GM19239 (cell line): ENCODE measurements at places on chromosomes 1 and 21.

DNA sequence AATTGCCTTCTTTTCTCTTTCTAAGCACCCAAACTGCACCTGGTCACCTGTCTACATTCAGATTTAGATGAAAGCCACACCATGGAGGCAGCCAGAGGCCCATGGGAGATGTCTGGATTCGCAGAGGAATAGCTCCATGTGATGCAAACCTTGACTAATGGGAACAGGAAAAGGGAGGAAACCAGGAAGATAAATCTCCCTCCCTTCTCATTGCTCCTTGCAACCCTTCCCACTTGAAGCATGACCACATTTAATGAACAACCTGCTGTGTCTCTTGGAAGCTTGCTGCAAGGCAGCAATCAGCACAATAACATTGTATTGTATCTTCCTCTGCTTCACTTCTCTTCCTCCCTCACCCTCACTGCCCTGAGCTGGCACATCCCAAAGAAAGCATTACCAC lies 42.6 kb upstream of the KLF17 start:
- DNase-seq, result no peak

DNA sequence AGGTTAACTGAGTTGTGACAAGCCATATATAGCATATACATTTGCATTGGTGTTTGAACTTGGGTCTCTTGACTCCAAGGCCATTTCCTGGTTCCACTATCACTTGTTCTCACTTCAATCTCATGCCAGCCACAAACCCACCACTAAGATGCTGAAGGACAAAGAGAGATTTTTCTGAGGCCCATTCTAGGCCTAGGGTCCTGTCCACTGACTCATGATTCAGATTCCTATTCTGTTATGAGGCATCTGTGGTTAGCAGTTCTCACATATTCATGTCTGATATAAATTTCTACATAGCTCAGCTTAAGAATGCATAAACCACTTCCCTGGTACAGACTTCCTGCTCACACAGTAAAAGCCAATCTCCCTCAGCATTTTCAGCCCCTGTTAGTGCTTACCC lies 326.1 kb upstream of the BEND5 start:
- no peak for DNase-seq

DNA sequence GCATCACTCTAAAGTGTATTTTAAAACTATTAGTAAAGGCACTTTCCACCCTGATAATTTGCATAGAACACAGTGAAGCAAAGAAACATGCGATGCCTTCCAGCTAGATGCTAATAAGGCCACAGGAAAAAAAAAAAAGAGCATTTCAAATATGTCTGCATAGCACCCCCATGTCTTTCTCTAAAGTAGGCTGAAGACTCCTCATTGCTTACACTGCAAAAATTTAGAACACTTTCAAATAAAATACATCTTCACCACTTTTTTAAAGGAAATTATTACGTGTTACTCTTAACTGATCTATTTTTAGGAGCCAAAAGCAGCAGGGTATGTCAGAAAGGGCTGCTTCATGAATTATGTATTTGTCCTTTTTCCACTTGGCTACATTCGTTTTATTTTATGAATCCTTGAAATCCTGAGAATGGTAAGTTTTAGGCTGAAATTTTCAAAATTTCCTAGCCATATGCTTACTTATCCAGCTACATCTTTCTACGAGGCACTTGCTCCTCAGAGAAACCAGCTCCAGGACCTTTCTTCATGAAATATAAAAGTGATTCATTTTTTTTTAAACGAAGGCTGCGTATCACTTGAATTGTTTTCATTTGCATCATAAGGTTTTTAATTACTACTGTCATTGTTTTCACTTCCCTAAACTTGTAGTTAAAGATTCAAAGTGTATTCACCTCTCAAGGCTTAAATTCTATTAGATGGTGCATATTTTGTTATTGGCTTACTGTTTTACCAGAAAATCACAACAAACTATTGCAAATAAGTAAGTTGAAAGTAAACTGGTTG lies 513.0 kb downstream of the PTPRC start:
- DNase-seq, result no peak

- DNase-seq, result no peak
These were observed 125.9 kb upstream of the GALNT2 start for GRCh38 chr1:229941160-229941559.

GRCh38 chr1:44242746-44243145 lies 29.5 kb downstream of the DMAP1 start:
- DNase-seq, result no peak

- no peak for DNase-seq
These were observed 9.3 kb downstream of the DPYD start for GRCh38 chr1:97911266-97912215.

- DNase-seq, result no peak
These were observed 890.2 kb upstream of the B3GALT2 start for GRCh38 chr1:194076646-194077045.

GRCh38 chr1:205597691-205598314 lies 34.0 kb downstream of the ELK4 start:
- no peak for DNase-seq

- DNase-seq, result no peak
These were observed 17.0 kb upstream of the CD101 start for GRCh38 chr1:116984406-116985160.

GRCh38 chr1:162587347-162587746 lies 25.8 kb downstream of the UAP1 start:
- no peak for DNase-seq

GRCh38 chr1:36776948-36777831 lies 257.1 kb downstream of the GRIK3 start:
- DNase-seq, result no peak

- no peak for DNase-seq
These were observed 58.9 kb downstream of the FBXO2 start for GRCh38 chr1:11595285-11595684.

DNA sequence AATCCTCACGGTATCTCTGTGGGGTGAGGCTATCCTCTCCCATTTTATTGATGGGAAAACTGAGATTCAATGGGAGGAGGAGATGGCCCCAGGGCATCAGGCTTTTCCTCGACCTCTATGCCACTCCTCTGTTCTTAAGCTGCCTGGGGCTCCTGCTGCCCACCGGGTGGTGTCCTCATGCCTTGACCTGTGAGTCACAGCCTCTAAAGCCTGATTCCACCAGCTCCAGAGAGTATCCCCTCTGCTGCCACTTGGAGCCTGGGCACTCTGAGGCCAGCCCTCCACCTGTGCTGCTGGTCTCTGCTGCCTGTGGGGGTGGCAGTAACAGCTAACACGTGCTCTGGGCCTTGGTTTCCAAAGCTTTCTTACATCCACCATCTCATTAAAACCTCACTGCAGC lies 241.2 kb downstream of the TRABD2B start:
- DNase-seq, result no peak

- no peak for DNase-seq
These were observed 4.9 kb upstream of the ELK4 start for GRCh38 chr1:205636732-205637131.

GRCh38 chr1:2575801-2576663 lies 10.5 kb upstream of the PRXL2B start:
- no peak for DNase-seq

DNA sequence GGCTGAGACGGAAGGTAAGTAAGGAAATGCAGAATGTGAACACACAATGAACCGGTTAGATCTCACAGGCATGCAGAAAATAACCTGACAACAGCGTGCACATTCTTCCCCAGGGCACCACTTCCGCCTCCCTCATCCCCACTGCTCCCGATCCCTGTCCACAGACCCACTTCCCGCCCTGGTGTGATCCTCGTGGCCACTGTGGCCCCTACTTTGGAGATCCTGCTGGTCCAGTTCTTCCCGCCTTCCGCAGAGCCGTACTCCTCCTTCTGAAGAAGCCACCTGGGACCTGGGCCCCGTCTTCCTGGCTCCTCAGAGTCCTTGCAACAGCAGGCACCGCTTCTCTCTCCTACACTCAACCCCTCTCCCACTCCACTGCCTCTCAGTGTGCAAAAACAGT lies 1.4 kb upstream of the GSTM4 start:
- no peak for DNase-seq

DNA sequence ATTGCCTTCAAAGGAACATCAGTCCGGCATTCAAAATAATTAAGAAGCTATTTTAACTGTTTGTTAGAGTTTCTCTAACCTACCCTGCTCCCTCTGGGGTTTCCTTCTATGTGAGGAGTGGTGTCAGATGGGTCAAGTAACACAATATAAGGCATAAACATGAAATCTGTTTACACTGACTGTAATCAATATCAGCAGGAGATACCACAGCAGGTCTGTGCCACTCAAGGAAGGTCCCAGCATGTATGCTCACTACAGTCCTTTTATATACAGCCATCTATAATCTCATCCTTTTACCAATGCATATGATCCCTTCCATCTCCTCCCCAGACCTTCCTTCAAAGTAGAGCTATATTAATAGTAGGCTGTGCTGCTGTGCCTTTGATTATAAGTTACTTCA lies 25.4 kb downstream of the EEIG2 start:
- no peak for DNase-seq

DNA sequence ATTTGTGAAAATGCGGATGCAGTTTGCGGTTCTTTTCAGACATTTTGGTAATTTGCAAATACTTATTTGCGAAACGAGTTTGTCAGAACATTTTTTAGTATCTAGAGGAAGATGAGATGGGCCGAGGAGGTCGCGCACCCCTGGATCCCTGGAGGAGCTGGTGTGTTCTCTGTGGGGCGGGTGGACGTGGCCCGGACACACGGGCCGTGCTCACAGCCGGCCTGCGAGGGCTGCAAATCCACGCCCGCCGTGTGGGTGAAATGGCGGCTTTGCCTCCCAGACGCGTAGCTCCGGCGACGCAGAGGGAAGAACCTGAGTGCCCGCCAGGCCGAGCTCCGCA lies 9.3 kb upstream of the TTLL10 start:
- DNase-seq, result no peak

DNA sequence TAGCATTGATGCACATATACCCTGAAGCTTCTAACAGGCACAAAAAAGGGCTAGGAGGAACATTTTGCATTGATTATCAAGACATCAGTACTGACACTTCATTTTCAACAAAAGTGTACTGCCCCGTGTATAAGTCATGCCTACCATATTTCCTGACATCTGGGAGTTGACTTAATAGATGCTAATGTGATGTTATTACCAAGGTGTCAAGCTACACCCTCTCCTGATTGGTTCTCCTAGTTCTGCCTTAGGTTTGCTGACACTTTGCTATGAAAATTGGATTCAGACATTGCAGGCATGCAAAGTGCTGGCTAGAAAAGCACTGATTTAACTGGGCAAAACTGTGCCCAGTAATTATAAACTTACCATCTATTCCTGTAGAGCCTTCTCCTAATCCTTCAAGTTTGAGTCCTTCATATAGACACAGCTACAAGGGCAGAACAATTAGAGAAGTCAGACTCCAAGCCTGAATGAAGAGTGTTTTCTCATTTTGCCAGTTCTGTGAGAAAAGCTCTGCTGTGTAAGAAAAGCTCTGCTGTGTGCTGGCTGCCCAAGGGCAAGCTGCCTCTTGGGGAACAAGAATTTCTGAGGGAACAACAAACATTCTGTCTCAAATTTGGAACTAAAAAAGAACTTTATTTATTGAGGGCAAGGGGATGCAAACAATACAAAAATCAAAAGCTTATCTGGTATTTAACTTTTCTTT lies 11.2 kb downstream of the S100A10 start:
- DNase-seq, result no peak

DNA sequence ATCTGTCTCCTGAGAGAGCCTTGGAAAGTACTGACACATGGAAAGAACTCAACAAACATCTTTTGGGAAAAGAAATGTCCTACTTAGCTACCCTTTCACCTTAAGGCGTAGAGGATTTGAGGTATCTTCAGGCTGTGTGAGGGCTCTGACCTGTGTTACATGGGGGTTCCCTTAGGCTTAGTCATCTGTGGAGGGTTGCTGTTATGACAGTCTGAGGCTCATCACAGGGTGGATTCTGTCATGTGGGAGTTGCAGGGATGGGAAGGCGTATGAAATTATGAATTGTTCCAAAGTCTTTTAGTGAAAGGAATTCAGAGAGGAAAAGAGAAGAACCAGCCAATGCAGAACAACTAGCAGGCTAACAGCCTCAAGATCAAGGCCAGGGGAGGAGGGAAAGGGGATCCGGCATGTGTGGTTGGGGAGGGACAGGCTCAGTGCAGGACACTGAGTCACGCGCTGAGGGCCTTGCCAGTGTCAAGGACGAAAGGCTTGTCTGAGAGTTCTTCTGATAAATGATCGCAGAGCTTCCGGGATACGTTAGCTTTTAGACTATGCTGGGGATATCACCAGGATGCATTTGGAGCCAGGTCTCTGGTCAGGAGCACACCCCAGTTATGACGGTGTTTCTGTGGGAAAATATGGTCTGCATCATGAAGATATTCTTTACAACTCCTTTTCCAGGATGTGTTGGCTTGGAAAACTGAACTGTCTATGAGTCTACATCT lies 24.6 kb upstream of the PLA2G2C start:
- no peak for DNase-seq

GRCh38 chr1:154129391-154129970 lies 25.4 kb downstream of the NUP210L start:
- no peak for DNase-seq

DNA sequence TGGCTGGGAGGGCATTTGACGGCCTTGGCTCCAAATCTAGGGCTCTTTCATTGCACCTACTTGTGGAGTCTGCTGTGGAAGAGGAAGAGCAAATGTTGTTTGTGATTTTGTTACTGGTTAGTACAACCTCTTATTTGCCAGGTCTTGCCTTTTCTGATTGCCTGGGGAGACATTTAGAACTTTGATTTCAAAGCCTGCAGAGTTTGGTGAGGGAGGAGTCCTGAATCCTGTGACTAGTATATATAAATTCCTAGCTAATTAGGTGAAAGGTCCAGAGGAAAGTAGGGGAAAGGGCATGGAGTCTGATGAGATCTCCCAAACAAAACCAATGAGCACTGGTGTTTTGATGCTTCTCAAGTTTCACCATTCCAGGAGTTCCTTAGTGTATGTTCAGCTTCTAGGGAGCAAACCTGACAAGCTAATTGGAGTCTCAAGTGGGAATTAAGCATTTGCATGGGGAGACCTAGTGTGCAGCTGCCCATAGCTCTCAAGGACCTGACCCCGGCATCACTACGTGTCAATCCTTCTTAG lies 5.1 kb upstream of the HMGCS2 start:
- DNase-seq, result no peak

GRCh38 chr1:96076589-96076988 lies 645.0 kb upstream of the PTBP2 start:
- no peak for DNase-seq

- DNase-seq, result no peak
These were observed 25.3 kb downstream of the TRIM11 start for GRCh38 chr1:228381356-228381755.

- DNase-seq, result no peak
These were observed 26.7 kb downstream of the CCDC18 start for GRCh38 chr1:93207211-93207610.

DNA sequence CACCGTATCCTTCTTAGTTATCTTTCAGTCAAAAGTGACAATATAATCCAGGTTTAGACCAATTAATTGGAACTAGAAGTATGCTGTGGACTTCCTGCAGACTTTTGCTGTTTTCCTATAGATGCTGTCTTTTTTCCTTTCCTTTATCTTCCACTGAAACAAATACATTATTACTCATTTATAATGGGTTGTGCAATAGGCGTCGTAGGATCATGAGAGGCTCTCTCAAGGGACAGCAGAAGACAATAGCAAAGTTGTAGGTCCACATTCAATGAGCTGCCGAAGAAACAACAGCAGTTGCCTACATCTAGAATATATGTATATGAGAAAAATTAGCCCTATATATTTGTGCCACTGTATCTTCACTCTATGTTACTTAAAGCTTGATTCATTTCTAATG lies 371.6 kb downstream of the AMY1C start:
- no peak for DNase-seq
